ENCODE measurements at places on chromosomes 5 and 9.
A peak's percentile ranks its signal among the peaks of the same experiment; 100 is the strongest.

DNA sequence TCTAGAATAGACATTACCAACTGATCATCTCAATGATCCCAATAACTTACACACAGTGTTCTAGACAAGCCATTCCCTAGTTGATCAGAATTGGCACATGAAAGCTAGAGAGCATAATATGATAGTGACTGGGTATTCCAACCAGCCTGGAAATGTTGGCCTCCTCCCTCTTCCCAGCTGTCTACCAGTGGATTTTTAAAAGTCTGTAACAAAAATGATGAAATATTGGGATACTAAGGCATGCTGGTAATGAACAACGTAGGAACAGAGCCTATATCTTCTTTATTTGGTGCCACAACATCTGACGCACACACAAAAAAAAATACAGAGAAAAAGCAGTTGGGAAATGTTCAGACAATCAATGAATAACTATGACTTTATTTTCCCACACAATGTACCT lies 34.8 kb downstream of the TRIM32 start:
- no peak for DNase-seq

GRCh38 chr5:7209658-7210057 lies 186.3 kb upstream of the ADCY2 start:
- no peak for DNase-seq

DNA sequence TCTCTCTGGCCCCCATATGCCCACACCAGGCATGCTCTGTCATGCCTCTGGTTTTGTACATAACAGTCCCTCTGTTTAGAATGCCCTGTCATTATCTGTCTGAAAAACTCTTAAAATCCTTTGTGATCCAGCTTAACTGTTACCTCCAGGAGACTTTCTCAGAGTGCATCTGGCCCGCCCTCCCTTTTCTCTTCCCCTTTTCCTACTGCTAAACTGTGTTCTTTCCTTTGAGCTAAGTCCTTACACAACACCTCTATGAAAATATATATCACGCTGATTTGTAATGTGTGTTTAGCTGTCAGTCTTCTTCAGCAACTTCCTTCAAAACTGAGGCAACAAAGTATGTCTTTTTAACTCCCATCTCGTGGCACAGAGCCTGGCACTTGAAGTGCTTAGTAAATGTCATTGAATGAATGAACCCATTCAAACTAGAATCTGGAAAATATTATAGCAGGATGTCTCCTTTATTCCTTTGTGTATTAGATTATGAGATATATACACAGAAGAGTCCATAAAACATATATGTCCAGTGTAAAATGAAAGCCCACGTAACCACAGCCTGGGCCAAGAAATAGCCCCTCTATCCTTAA lies 166.2 kb upstream of the KLF9 start:
- DNase-seq: no peak

- DNase-seq: no peak
These were observed 399 bp downstream of the NDUFA2 start for GRCh38 chr5:140647042-140647419.

DNA sequence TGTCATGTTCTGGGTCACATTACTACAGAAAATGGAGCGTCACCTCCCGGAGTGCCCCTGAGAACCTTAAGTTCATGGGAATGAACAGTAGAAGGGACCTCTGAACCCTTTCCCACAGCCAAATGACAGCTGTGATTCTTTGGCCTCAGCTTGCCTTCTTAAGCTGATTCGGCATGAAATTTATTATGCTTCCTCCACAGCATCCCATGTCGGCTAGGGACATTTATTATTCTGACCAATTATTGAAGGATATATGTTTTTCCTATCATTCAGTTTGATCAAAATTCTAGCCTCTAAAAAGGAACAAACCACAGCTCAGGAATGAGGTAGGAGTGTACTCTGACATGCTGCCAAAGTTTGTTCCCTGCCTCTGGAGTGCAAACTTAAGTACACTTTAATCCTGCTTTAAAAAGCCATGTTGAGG lies 440.6 kb downstream of the CETN3 start:
- no peak for DNase-seq

DNA sequence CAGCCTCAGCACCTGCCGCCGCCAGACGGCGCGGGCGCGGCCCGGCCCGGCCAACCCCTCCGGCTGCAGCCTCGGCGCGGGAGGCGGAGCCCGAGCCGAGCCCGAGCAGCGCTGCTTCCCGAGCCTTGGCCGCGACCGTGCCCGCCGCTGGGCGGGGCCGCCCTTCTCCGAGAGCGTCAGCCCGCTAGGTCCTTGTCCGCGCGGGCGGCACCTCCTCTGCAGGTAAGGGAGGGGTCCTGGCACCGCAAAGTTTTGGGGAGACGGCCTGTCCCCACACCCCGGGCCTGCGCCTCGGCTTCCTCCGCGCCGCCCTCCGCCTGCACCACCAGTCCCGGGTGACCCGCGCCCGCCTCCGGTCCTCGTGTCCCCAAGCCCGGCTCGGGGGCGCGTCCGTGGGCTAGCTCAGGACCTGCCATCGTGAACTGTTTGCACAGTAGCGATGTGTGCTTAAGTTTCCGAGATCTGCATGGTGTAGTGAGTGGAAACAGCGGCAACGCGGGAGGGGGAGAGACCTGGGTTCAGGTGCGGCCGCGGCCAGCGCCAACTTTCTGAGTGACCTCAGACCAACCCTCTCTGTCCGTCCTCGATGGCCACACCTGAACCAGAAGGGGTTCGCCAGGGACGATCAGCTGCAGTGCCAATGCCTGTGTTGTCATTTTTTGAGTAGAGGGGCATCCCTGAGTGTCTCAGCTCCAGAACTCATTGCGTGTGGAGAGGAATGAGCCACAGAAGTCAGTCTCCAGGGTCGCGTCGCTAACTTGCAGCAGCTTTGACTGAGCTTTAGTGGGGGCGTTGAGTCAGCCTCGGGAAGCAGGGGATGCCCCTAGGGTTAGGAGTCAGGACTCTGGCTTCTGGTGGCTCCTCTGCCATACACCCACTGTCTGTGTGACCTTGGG lies at the start of gene FRMPD1:
Gene FRMPD1 (plus strand): TSS at position 82 of the 896 bp plus-strand sequence. CDS start 41,688 bp downstream, outside the sequence.
- DNase-seq: peak; percentile 52

- peak; percentile 77 for DNase-seq
These were observed 91.4 kb downstream of the LMX1B start for GRCh38 chr9:126704892-126705766.

GRCh38 chr5:13658761-13659160 lies 285.7 kb downstream of the DNAH5 start:
- DNase-seq: no peak

DNA sequence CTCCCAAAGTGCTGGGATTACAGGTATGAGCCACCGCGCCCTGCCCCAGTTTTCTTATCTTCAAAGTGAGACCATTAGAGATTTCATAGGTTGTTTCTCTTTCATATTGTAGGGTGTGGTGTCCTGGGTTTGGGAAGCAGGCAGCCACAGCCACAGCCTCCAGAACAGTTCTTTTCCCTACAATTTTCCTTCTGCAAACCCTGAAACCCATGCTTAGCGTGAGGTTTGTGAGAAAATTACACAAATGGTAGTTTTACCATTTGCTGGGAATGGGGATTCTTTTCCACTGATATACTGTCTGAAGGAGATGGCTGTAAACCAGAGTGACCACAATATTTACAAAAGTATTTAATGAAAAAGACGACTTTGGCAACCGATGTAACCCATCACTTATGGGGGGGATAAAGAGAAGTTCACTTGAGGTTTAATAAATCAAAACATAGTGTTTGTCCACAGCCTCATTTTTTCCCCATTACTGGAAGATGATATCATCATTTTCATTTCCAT lies 26.7 kb upstream of the ECM2 start:
- no peak for DNase-seq

DNA sequence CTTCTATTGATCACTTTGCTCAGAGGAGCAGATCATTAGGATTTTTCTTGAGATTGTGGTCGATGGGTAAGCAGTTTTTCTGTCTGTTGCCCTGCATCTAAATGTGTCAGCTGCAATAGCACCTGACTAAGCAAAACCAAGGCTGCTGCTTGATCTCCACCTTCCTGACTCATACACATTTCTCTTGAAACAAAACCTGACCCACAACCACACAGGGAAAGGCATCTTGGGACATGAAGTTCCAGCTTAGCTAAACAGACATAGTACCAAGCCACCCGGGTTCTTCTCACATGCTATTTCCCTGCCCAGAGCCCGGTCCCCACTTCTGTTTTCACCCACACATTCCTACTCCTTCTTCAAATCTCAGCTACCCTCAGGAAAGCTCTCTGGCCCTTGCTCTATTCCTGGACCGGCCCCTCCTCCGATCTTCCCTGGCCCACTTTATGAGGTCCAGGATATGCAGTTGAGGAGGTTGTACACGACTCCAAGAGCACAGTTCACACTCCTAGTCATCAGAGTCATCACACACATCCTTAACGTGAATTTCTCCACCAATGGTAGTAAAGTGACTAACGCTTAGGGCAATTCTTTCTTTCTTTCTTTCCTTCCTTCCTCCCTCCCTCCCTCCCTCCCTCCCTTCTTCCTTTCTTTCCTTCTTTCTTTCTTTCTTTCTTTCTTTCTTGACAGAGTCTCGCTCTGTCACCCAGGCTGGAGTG lies 16.0 kb upstream of the ZBTB43 start:
- no peak for DNase-seq

DNA sequence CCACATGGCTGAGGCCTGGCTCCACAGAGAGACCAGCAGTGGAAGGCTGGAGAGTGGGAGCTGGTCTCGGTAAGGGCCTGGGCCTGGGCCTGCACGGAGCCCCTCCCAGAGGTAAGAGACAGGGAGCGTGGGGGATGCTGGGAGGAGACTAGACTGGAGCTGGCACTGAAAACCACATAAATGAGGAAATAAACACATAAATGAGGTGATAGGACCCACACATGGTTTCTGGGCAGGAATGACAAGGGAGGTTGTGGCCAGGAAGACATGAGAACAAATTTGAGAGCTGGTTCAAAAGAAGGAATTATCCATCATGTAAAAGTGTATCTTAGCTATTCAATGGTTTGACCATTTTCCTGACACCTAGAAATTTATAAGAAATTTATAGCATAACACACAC lies 451.7 kb upstream of the DAP start:
- no peak for DNase-seq

DNA sequence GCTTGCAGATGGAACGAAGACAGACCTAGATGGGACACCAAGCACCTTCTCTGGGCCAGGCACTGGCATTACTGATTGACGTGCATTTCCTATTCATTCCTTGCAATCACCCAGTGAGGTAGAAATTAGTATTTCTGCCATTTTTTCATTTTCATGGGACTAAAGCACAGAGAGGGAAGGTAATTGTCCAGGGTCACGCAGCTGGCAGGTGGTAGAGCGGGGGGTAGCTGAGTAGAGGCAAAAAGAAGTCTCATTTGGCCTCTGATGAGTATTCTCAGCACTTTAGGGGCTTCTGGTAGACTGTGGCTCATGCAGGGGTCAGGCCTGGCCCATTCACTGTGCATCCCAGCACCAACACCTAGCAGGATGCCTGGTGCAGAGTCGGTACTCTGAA lies 19.5 kb upstream of the DUSP1 start:
- no peak for DNase-seq

- no peak for DNase-seq
These were observed 28.7 kb downstream of the MORN5 start for GRCh38 chr9:122188369-122188768.

DNA sequence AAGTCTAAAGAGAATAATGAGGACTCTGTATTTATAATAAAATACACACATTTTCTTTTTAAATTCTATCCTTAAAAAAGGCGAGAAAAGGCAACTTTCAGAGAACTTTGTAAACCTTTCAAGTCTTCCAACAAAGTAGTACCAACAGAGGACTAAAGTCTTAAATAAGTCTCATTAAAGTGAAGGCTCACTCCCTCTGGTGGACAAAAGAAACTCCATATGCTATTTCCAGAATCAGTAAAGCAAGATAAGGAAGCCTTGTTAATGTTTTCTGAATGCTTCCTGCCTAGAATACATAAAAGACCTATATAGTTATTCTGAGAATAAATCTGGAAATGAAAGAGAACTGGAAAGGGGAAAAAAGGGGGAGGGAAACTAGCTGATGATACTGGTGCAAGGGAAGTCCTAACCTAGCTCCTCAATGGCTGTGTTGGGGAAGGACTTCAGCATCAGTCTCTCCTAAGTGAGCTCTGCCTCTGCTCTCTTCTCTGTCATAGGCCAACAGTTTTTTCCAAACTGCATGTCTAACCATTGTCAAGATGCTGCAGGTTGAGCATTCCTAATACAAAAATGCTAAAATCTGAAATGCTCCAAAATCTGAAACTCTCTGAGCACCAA lies 7.2 kb downstream of the HMGCS1 start:
- peak; percentile 45 for DNase-seq

- DNase-seq: no peak
These were observed 61.7 kb downstream of the PDE8B start for GRCh38 chr5:77272206-77272605.
